Activated CD8-positive, alpha-beta memory T cell treated with anti-CD3 and anti-CD28 coated beads for 48 hours (primary cell): ENCODE measurements at places on chromosomes 1 and 21.

DNA sequence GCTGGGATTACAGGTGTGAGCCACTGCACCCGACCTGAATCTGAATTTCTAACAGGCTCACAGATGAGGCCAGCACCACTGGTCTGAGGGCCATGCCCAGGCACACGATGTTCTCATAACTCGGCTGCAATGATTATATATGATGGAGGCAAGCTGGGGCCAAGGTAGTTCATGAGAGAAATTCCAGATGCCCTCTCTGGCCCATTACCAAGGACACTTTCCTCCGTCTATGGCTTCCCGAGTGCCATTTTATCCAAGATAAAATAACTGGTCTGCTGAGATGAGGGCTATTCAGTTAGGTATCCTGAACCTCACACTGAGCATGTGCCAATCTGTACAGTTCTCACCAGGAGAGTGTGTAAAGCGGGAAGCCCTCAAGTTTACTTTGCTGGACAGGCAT lies 16.5 kb downstream of the TMPRSS2 start:
- DNase-seq = no peak

DNA sequence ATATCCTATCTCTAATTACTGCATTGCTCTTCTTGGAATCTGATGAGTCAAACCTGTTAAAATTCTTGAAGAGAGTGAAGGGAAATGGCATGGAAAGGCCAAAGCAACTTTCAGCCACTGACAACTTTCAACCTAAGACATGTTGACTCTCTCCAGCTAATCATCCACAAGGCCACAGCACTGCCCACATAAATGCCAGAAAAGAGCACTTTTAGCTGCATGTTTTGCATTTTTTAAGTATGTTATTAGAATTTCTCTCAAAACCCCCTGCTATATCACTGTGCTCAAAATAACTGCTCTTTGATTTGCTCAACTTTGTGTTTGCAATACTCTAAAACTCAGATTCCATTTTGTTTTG lies 352.5 kb downstream of the ADGRL2 start:
- no peak for DNase-seq

GRCh38 chr1:93537924-93538323 lies 90.0 kb downstream of the FNBP1L start:
- no peak for DNase-seq

DNA sequence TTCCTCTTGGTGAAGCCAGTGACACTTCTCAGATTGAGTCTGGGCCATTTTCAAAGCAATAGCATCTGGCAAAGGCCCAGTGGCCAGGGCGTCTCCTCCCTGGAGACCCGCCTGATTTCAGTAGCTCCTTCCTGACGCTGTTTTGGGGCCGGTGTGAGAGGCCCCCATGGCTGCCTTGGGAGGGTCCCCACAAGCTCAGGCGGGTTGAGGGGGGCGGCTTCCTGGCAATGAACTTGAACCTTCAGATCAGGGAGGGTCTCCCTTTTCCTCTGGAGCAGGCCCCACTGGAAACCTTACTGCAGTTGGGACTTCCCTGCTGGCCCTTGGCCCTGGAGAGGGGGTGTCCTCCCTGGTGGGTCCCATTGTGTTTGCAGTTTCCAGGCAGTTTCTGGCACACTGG lies 121.2 kb downstream of the CRYAA start:
- DNase-seq = no peak

DNA sequence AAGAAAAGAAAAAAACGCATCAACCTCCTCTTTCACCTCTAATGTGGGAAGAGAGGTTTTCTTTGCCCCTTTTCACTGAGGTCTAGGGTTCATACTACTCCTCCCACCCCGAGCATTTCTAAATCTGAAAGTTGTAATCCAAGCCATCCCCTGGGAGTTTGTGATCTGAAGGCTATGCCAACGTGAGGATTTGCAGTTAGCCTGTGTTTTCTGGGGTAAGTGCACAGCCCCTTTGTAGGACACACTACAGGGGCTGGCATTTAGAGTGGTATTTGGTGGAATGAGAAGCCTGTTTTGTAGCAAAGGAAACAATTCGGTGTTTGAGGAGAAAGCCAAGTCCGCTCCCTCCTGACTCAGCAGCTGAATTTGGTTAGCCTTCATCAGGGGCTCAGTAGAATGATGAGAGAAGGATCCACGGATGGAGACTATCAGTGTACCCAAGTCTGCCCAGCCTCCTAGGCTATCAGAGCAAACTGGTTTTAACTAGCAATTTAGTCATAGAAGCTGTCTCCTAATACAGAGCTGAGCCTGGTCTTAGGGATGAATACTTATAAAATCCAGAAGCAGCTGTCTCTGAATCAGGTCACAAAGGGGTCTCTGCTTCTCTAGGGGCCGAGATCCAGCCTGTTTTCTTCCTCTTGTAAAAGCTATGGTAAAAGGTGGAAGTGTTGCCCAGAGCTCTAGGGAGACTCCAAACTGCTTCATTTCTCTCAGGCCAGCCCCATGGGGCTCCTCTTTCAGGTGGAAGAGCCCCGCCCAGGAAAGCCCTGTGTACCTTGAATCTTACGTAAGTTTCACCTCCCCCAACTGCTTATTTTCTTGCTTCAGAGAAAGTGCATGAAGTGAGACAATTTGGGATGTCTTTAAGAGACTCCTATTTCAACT lies 2.1 kb downstream of the PCP4L1 start:
- DNase-seq = no peak

GRCh38 chr1:199403531-199404116 lies 623.9 kb upstream of the NR5A2 start:
- DNase-seq = no peak

GRCh38 chr1:231016234-231016633 lies 23.8 kb downstream of the FAM89A start:
- no peak for DNase-seq

DNA sequence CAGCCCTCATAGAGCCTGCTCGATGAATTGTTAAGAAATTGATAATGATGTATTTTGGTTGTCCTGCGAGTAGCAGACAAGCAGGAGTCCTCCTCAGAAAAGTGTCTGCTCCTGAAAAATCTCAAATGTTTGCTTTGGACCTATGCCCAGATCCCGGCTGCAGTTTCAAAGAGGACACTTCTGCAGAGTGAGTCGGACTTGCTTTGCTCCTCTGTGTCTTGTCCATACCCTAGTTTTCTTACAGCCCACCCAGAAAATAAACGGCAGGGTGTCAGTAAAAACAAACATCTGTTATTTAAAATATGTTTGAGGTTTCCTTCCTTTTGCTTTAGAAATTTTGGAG lies 2.8 kb downstream of the S100A10 start:
- no peak for DNase-seq

DNA sequence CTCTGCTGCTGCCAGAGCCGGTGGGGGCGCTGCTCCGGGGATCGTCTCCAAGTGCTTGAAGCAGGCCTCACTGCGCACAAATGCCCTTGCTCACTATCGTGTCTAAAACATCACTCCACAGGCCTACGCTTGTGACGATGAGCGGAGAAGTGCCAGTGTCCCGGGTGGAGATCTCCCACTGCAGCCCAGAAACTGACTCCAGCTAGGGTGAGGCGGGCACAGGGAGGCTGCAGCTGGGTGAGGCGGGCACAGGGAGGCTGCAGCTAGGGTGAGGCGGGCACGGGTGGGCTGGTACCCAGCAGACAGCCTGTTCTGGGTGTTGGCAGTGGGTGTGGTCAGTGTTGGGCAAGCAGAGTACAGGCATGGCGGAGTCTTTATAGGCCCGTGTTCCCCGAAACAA lies 22.7 kb upstream of the PDXK start:
- DNase-seq = no peak

GRCh38 chr1:171718216-171718615 lies 23.6 kb downstream of the VAMP4 start:
- DNase-seq = no peak

DNA sequence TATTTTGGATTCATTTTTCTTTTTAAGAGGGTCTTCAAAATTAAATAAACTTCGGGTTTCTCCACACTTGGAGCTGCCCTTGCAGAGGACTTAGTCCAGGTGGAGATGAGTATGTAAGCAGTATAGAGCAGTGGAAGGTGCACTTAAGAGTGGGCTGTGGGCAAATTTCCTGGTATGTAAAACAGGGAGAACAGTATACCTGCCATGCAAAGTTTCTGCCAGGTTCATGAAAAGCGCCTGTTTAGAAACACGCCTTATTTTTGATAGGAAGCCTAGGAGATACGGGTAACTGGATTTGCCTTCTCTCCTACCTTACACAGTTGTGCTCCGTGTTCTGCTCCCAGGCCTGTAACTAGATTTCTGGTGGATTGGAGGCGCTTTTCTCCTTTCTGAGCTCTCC lies 1.2 kb downstream of the KDM4A start:
- DNase-seq = no peak

DNA sequence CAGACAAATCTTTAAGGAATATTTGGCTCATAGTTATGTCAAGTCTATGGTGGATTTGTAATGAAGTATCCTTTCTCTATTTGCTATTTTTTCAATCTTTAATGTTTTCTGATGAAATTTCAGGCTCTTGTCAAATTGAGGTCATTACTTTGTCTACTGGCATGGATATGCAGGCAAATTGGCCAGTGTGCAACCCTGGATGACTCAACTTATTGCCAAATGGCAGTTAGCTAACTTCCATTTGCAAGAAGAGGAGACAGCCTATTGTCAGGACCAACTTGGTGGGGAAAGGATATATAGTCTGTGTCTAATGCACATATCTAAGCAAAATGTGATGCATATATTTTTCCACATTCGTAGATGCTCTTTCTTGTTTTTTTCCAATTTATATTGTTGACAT lies 530.5 kb downstream of the PTBP2 start:
- no peak for DNase-seq

DNA sequence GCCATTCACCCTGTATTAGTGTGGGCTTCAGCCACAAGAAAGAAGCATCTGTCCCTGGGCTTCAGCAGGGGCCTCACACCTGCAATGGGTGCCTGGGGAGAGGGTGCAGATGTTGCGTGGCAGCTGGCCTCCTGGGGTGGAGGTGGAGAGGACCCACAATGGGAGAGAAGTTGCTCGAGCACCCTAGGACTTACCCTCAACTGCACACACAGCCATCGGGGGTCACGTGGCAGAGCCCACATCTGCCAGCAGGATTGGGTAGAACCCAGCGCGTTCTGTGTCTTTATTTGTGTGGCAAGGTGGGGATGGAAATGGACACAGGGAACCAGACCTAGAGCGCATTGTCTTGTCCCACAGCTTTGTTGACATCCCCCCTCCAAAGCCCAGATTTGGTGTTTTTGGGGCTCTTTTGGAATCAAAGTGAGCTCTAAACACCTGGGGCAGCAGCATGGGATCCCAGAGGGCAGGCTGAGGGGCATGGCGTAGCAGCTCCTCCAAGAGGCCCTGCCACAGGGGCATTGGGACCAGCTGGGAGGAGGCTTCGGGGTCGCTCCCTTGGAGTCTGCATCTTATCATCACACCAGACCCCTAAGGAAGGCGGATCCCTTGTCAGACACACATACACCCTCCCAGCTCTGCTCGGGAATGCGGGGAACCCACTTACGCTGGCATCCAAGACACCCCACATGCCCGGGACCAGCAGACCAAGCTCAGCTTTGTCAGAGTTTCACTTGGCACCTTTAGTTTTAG lies 5.1 kb downstream of the ABCG1 start:
- DNase-seq = no peak

- DNase-seq = no peak
Observed at GRCh38 chr1:222290866-222291265, 257.0 kb downstream of the HHIPL2 start.

DNA sequence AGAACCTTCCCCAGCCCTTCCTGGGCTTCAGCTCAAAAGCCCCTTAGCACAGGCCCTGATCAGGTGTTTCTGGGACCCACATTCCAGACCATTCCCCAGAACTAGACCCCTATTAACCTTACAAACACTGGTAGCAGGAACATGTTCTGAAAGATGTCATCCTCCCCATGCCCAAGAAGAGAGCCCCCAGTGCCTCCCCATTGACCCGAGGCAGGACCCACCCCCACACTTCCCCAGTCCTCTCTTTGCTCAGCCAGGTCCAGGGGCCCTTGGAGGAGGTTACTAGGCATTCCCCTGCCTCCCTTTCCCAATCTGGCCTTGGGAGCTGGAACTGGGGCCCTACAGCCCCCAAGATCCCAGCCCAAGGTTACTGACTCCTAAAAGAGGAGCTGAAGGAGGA lies 38.9 kb upstream of the HMGB4 start:
- no peak for DNase-seq

DNA sequence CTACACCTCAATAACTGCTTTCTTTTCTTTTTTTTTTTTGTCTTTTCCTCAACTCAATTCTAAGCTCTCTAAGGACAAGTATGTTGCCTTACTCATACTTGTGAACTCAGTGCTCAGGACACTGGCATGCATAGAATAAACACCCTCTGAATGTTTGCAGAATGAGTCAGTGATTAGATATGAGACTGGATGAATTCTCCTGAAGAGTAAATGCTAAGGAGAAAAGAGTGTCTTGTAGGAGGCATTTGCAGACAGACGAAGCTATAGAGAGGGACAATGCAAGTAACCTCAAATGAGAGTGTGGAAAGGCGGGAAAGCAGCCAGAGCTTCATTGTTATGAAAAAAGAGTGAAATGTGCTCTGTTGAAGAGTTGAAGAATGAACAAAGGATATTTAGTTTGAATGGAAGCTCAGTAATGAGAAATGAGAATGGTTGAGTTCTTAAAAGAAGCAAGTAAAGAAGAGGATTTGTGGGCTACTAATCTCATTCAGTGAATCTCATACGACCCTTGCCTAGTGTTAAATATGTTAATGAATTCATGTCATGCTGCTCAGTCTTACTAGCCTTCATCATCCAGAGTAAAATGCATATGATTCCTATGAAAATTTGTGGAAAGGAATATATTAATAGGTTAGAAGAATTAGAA lies 166.1 kb upstream of the DPYD start:
- DNase-seq = no peak

- no peak for DNase-seq
Observed at GRCh38 chr1:241266121-241266520, 90.9 kb downstream of the RGS7 start.

- no peak for DNase-seq
Observed at GRCh38 chr21:26027696-26028095, 142.9 kb downstream of the APP start.

GRCh38 chr1:234977875-234978396 lies 150.7 kb downstream of the TOMM20 start:
- DNase-seq = no peak

DNA sequence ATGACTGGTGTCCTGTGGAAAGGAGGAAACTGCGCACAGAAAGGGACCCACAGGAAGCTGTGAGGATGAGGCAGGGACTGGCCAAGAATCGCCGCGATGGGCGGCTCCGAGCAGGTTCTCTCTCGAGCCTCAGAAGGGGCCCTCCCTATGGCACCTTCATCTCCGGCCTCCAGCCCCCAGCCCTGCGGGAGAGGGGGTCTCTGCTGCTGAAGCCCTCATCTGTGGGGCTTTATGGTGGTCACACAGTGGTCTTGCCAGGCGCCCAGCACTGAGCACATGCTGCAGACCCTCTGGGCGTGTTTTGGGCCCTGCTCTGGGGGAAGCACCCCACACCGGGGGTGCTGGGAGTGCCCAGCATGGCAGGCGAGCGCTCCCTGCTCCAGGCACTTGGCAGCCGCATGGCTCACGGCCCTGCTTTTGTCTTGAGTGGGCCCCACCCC lies 86.6 kb upstream of the ACTRT2 start:
- no peak for DNase-seq
